Eye (tissue), 1 donor: ENCODE measurements at places on chromosomes 4 and X.

GRCh38 chrX:130395341-130395740 is 6.4 kb upstream of the RBMX2 start:
- no peak for DNase-seq

GRCh38 chrX:65866773-65867172 is 173.1 kb downstream of the VSIG4 start:
- DNase-seq = no peak

DNA sequence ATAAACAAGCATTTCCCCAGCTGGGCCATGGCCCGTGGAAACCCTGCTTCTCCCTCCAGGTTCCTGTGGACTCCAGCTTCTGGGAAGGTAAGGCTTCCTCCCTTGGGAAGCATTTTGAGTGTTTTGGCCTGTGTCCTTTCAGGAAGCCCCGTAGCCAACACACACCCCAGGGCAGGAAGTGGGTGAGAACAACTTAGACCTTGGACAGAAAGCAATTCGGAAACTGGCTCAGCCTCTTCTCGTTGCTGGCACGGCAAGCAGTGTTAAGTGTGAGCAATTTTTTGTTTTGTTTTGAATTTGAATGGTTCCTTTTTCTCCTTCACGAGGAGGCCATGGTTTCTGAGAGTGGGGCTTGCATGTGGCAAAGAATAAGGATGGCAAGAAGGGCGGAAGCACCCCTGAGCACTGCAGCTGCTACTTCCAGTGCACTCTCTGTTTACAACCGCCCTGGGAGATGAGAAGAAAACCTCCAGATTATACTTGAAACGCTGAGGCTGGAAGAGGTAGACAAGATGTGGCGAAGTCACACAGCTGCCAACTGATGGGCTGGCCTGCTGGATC is 14.1 kb upstream of the CYTL1 start:
- DNase-seq = no peak

- DNase-seq = peak; percentile 78
These were observed 13.4 kb downstream of the ARHGEF6 start for GRCh38 chrX:136767104-136767941.

- DNase-seq = peak; percentile 88
These were observed 42.4 kb upstream of the SLC2A9 start for GRCh38 chr4:10063544-10064300.
